Activated CD4-positive, alpha-beta T cell treated with anti-CD3 and anti-CD28 coated beads for 24 hours (primary cell): ENCODE measurements at places on chromosomes 16 and 17.
A peak's percentile ranks its signal among the peaks of the same experiment; 100 is the strongest.

- DNase-seq, result no peak
Measured at GRCh38 chr17:72624652-72625051, 467.8 kb downstream of the SLC39A11 start.

GRCh38 chr17:11825572-11826209 lies 171.6 kb downstream of the ZNF18 start:
- no peak for DNase-seq

DNA sequence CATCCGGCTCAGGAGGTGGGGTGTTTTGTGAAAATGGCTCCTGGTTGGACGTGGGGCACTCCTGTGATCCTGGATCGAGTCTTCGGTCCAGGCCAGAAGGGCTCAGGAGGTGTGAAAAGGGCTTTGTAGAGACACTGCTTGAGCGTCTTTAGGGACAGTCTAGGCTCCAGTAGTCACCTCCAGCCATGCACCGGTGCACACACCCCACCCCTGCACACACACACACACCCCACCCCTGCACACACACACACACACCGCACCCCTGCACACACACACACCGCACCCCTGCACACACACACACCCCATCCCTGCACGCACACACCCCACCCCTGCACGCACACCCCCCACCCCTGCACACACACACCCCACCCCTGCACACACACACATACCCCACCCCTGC lies 19.1 kb downstream of the CHMP1A start:
- no peak for DNase-seq

- no peak for DNase-seq
Measured at GRCh38 chr16:83400234-83400633, 407.5 kb upstream of the HSBP1 start.

GRCh38 chr17:29546830-29547229 lies 20.0 kb downstream of the ABHD15 start:
- DNase-seq, result no peak

GRCh38 chr17:2070241-2071023 lies 15.5 kb downstream of the HIC1 start:
- DNase-seq, result peak; percentile 50

DNA sequence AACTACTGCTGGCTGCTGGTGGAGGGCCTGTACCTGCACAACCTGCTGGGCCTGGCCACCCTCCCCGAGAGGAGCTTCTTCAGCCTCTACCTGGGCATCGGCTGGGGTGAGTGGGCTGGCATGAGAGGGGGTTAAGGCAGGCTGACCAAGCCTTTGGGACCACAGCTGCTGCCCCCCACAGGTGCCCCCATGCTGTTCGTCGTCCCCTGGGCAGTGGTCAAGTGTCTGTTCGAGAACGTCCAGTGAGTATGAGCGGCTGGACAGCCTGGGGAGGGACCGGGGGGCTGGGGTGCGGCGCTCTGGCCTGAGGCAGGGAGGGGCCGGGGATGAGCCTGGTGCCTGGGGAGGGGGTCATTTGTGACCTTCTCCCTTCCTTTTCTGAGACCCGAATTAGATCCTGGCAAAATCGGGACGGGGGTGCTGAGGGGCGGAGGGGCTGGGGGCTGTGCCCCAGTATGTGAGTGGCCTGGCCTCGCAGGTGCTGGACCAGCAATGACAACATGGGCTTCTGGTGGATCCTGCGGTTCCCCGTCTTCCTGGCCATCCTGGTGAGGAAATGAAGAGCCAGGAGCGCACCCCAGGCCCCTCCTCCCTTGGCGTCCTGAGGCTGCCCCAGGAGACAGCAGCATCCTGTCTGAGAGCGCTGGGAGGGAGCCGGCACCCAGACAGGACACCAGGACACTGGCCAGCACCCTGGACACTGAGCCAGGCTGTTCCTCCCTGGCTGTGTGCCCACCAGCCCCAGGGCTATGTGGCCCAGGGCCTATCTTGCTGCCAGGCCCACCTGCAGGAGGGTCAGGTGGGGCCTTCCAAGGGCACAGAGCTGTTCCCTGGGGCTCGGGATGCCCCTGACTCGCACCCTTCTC lies 8.0 kb downstream of the GCGR start:
- no peak for DNase-seq

DNA sequence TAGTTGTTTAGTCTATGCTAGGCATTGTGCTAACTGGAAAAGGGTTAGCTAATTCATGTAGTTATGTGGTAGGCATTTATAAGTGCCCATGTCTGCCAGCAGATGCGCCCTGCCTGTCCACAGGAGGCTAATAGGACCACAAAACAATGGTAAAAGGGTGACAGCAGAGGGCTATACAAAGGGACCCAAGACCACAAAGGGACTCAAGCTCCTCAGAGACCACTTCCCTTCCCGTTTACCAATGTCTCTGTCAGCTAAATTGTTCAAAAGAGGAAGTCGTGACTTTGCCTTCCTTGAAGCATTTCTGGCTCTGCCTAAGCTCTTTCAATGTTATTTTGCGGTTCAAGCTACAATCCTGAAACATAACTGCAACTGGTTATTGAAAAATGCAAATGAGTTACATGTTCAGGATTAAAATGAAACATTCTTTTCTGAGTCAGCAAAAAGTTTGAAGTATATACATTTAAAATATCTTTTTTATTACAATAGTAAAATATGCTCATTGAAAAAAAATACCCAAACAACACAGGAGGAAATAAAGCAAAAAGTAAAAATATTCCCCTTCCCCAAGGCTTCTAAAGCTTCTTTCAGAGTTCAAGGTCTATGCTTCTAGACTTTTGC lies 149.2 kb downstream of the MAF start:
- no peak for DNase-seq

GRCh38 chr17:16938496-16939207 lies 33.3 kb downstream of the TNFRSF13B start:
- DNase-seq, result no peak

DNA sequence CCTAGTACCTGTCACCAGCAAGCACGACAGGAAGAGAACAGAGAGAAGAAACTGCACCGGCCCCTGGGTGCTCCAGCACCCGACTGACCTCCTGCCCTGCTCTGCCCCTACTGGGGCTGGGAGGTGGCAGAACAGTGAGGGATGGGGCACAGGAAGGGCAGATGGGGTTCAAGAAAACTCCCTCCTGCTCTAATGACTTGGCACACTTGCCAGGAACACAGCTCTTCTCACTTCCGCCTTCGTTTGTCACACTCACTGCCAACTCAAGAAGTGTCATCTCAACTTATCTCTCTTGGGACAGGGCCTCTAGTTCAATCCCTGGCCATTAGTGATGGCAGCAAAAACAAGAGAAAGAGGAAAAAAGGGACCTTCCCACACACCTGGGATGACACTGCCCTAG lies 42.7 kb upstream of the ICAM2 start:
- DNase-seq, result no peak

GRCh38 chr16:35792516-35793285 lies 2333.3 kb downstream of the TP53TG3F start:
- no peak for DNase-seq

- no peak for DNase-seq
Measured at GRCh38 chr16:52436339-52437276, 110.3 kb downstream of the TOX3 start.

- no peak for DNase-seq
Measured at GRCh38 chr16:2799859-2800226, 1.6 kb downstream of the PRSS41 start.

DNA sequence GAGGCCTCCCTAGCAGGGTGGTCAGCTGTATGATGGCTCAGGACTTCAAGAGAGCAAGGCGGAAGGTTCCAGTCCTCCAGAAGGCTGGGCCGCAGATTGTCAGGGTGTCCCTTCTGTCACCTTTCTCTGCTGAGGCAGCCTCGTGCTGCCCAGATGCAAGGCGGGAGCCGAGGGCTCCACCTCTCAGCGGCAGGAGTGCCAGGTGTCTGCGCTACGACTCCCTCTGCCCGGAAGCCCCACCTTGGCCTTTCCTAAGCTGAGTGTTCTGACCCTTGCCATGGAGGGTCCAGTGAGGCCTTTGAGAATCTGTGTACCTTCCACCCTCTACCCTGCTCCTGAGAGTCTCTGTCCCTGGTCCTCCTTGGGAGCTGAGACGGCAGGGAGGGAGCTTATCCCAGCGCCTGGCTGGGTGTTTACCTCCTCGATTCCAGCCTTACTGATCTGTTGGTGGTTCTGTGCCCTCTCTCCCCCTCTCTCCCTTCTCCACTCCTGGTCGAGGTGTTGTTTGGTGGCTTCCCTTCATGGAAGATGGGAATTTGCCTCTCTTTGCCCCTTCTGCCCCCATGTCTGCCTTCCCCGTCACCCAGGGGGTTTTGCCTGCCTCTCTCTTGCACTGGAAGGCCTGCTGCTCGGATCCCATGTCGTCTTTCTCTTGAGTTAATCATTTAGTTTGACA lies 2.2 kb upstream of the ZNF750 start:
- DNase-seq, result no peak

- no peak for DNase-seq
Measured at GRCh38 chr17:79027274-79027924, 3.4 kb downstream of the C1QTNF1 start.

- DNase-seq, result no peak
Measured at GRCh38 chr17:82231312-82231561, 2.4 kb downstream of the SLC16A3 start.
